ENCODE measurements at places on chromosomes 5 and 9.

DNA sequence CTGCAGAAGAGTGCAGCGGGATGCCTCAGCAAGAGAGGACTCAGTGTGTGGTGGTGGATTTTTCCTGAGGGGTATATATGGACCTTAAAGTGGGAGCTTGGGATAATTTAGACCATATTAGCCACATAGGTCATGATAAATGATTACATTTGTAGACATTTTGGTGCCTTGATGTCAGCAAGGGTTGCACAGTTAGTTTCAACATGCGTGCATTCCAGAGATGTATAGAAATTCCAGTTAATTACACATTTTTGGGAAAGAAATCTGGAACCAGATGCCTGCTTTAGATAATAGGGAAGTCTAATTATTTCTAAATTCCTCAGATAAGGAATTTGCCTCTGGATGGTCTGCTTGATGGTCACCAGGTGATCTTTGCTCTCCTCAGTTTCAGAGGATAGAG is 440.6 kb upstream of the PAPPA start:
- DNase-seq, result no peak

GRCh38 chr9:16561121-16561520 is 309.3 kb downstream of the BNC2 start:
- no peak for DNase-seq

DNA sequence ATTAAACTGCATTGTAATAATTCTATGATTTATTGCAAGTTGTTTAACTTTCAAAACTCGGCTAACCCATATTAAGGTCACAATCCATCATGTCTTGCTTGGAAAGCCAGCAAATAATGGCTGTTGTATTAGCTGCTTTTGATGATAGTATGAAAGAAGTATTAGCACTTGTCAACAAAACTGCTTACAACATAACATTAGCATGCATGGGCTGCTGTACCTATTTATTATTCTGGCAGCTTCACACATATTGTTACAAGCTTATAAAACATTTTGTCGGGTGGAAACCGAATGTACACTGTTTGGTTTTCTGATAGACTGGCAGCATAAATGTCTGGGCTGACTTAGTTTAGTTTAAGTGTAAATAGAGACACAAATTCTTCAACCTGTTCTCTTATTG is 378.3 kb downstream of the KIAA0825 start:
- DNase-seq, result no peak

DNA sequence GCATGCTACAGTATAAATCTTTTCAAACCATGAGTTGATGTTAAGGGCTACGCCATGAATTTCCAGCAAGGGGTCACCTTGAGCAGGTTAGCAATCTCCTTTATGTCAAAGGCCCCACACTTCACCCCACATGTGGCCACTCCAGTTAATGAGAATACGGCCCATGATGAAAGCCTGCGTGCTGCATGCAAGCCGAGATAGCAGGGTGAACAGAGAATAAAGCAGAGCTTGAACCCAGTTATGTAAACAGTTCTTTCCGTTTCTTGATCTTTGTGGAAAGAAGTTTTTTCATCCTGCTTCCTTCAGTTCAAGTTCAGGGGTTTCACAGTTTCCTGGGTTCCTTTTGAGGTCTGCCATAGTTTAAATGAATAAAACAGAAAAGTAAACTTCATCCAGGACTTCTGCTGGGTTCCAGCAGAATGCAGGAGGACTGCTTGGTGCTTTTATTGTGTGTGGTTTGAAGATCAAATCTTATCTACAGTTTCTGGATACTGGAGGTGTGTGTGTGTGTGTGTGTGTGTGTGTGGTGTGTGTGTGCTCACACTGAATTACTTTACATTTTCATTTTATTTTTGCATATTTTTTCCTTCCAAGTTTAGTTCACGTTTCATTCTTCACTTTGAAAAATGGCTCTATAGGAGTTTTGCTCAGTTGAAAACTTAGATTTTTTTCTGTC is 87.1 kb downstream of the HMHB1 start:
- peak; percentile 63 for DNase-seq

- DNase-seq, result no peak
Observed at GRCh38 chr9:133057553-133057952, 4.2 kb upstream of the CEL start.

DNA sequence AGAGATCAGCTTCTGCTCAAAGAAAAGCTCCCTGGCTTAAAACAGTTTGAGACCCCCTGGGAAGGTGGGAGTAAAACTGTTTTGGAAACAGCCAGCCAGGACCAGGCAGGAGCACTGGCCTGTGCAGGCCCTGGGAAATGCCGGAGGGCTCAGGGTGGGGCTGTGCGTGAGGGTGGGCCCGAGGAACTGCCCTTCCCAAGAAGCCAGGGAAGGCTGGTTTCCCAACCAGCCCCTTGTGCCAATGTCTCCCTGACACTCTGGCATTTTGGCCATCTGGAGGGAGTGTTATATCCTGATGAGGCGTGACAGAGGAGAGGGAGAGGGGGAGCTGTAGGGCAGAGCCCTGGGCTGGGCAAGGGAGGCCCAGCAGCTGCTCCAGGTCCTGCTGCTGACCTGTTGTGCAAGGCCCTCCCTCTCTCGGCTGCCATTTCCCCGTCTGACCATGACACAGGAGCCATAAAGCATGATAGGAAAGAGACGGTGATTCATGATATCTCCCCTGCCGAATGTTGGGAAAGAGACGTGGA is 16.1 kb downstream of the OLFML2A start:
- DNase-seq, result no peak

DNA sequence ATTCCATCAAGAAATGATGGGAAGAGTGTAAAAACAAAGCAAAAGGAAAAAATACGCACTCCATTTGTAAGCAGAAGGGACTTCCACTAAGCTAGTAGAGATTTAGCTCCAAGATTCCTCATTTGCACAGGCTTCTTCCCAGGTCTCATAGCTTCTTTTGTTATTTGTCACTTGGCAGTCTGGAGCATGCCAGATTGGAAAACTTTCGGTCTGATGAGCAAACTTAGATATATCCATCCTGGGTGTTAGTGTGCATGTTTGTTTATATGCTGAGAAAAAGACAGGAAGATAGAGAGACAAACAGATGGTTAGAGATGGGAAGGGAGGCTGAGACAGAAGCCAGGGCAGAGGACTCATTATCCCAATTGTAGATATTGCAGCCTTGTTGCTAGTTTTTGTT is 1644.5 kb upstream of the NUDT12 start:
- DNase-seq, result no peak

GRCh38 chr9:97705354-97705950 is 8.3 kb upstream of the XPA start:
- DNase-seq, result no peak

- DNase-seq, result no peak
Observed at GRCh38 chr5:109844695-109845094, 155.0 kb downstream of the MAN2A1 start.

- DNase-seq, result no peak
Observed at GRCh38 chr9:128304971-128305288, 17.3 kb downstream of the TRUB2 start.

DNA sequence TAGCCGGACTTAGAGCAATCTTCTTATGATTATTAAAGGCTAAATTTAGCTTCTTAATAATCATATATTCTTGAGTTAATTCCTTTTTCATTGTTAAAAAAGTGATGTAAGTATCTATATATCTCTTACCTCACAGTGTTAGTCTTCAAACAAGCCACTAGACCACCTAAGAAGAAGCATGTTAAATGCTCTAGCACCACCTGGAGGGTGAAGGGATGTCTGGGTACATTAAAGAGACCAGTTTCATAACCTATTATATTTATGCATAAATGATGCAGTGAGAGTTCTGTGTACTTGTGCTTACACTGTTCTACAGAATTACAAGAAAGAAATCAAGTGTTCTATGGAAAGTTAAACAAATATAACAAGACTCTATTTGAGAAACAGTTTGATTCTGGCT is 55.9 kb upstream of the SLCO6A1 start:
- no peak for DNase-seq

DNA sequence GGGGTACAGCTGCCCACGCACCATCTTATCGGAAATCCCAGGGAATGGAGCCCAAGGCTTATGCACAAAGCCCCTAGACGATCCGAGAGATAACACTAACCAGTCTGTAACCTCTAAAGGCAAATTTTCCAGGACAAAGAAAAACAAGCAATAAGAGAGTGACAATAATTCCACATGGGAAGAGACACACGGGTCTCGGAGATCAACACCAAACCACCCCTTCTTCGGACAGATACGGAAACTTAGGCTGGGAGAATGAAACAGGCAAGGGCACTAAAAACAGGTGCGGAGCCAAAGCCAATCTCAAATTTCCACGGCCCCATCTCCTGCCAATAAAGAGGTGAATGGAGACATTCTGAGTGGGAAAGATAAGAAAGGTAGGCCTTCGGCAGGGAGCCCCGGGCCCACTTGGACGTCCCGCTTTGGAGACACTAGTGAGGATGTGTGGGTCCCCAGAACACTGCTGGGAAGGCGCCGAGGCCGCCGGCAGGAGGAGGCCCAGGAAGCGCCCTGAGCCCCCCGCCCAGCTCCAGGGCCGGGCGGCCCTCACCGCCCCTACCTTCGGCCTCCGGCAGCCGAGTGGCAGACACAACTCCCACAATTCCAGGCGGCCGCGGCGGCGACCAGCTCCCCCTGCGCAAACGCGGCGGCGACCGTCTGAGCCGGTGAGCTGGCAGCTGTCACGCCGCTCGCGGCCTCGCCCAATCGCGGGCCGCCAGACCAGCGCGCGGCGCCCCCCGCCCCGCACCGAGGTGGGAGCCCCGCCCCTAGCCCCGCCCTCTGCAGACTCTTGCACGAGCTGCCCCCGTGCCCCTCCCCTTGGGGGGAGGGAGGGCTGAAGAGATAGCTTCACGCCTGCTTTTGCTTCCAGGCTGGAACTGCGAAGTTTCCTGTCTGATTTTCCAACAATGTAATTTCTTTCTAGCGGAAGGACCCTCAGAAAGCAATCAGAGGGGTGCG is at the start of gene SIL1:
Gene SIL1 (minus strand): TSS at position 659 of the 960 bp plus-strand sequence. CDS start 70,525 bp downstream, outside the sequence.
- DNase-seq, result peak; percentile 98

DNA sequence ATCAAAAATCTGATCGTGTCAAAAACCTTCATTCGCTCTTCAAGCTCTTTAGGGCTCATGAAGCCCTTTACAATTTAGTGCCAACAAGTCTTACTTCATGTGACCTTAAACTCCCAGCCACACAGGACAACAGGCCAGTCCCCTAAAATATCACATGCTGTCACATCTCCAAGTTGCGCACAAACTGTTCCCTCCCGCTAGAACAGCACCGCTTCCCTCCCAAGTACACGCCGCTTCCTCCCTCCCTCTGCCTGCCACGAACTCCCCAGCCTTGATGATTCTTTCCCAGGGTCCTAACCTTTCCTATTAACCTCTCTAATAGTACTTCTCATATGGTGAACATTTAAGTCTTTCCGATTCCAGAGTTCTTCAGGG is 91.2 kb downstream of the TLE1 start:
- DNase-seq, result no peak

GRCh38 chr9:133002147-133003070 is 23.9 kb downstream of the GFI1B start:
- no peak for DNase-seq

DNA sequence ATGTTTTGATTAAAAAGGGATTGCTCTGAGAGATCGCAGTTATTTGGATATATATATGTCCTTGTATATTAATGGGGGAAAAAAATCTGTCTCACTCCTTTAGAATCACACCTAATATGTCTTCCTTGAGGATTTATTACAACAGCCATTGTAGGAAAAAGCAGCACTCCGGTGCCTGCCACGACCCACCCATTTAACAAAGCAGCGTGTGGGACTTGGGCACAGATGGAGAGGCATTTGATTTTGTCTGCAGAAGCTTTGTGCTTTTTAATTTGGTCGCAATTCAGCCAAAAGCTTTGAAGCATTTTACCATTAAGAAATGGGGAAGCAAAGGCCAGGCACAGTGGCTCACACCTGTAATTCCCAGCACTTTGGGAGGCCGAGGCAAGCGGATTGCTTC is 159.2 kb downstream of the SMARCA2 start:
- no peak for DNase-seq

DNA sequence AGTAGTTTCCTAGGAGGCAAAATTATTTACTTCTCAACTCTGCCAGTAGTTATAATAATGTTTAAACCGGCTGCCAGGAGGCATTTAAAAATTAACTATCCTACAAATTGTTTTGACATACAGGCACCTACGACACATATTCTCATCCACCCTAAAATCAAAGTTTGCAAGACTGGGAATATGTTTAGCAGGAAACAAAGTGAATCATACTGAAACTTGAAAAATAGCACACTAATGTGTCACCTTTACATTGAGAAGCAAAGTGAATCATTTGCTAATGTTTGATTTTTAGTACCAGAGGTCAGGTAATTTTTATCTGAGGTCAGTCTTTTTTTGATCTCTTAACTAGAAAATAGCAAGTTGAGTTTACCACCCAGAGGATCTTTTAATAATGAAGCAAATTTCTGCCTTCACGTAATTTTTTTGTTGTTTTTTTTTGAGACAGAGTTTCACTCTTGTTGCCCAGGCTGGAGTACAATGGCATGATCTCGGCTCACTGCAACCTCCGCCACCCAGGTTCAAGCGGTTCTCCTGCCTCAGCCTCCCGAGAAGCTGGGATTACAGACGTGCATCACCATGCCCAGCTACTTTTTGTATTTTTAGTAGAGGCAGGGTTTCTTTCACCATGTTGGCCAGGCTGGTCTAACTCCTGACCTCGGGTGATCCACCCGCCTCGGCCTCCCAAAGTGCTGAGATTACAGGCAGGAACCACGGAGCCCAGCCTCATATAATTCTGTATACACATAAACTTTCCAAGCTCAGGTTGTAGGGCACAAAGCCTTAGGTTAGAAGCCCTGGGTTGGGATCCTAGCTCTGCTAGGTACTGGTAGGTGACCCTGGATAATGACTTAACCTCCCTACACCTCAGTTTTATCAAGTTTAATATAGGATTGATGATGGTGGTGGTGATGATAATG is 124.3 kb downstream of the UGCG start:
- no peak for DNase-seq

DNA sequence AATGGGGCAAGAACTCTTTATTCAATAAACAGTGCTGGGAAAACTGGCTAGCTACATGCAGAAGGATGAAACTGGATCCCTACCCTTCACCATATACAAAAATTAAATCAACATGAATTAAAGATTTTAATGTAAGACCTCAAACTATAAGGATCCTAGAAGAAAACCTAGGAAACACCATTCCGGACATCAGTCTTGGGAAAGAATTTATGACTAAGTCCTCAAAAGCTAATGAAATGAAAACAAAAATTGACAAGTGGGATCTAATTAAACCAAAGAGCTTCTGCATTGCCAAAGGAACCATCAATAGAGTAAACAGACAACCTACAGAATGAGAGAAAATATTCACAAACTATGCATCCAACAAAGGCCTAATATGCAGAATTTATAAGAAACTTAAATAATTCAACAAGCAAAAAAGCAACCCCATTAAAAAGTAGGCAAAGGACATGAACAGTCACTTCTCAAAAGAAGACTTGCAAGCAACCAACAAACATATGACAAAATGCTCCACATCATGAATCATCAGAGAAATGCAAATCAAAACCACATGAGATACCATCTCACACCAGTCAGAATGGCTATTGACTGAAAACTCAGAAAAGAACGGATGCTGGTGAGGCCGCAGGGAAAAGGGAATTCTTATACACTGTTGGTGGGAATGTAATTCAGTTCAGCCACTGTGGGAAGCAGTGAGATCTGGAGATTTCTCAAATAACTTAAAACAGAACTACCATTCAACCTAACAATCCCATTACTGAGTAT is 104.3 kb upstream of the MAP3K1 start:
- peak; percentile 70 for DNase-seq

Data from activated CD4-positive, alpha-beta T cell treated with anti-CD3 and anti-CD28 coated beads, Interleukin-2, amount 10 ng/mL, durations not matched to agents 24 days and 14 days (primary cell).